ENCODE measurements at places on chromosomes 7 and 10. TPM values are rescaled to one million over a fixed set of nuclear protein-coding genes. Genes with fewer than 3 reads are reported as not detected.

DNA sequence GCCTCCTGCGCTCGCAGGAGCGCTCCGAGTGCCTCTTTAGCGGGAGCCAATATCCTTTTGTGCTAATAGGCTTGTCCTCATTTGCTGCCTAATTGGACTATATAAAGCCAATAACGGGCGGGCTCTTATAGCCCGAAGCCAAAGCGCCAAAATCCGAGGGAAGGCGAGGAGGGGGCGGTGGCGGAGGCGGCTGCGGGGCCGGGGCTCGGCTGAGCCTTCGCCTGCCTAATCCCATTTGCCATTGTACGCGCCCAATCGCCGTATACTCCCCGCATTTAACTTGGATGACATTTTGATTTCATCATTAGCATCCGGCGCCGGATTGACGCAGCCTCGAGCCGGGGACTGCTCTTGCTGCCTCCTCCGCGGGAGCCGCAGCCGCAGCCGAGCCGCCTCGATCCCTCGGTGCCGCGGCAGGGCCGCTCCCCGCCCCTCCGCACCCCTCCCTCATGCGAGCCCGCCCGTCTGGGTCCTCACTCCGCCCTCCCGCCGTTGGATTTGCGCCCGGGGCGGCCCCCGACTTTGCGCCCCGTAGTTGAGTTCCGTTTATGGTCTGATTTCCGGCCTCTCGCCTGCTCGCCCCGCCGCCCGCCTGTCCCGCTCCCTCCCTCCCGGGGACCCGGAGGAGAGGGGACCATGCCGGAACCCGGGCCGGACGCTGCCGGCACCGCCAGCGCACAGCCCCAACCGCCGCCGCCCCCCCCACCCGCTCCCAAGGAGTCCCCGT is at the start of gene HMX3:
Gene HMX3, plus strand, starts transcription at position 556 of the 727 bp plus-strand sequence. Its CDS starts 81 bp downstream, at position 637.
- DNase-seq = no peak

DNA sequence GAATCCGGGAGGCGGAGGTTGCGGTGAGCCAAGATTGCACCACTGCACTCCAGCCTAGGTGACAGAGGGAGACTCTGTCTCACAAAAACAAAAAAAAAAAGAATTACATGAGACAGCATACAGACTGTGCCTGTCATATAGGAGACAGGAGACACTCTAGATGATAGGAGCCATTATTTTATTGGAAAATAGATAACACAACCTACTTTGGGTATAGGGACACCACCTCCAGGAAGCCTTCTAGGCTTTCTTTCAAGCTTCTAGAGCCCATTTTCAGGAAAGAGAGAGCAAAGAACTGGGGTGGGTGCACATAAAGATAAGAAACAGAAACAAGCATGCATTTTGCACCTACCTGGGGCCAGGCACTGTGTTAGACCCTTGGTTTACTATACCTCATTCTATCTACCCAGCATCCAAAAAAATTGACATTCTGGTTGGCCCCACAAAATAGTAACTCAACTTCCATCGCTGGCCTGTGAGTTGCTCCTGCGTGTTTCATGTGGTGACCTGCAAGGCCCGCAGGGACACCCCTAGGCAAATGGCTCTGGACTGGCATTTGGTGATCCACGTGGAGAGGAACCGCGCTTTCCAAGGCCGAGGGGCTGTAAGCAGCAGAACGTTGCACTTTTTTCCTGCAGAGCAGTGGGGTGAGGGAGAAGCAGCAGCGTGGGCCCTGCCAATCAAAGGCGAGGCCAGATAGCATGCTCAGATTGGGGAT is 57.1 kb upstream of the CACUL1 start:
- DNase-seq = no peak

- DNase-seq = peak; percentile 60
These were observed 89.8 kb upstream of the SAMD8 start for GRCh38 chr10:75021379-75022249.

DNA sequence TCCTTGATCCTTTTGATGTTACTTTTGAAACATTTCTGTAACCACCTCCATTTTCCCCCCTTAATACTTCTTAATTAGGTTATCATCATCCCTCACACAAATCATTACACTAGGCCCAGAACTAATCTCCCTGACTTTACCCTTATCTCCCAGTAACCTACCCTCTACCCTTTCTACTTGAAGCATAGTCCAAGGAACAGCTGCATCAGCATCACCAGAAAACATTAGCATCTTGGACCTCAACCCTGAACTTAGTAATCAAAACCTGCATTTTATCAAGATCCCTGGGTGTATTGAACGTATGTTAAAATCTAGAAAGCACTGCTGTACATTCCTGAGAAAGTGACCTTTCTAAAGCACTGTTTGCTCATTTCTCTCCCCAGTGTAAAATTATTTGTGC is 38.8 kb downstream of the MGAM2 start:
- DNase-seq = no peak

- no peak for DNase-seq
These were observed 104.1 kb downstream of the ARHGAP22 start for GRCh38 chr10:48500771-48501170.

GRCh38 chr10:49163741-49164140 is 24.4 kb downstream of the TMEM273 start:
- DNase-seq = no peak

GRCh38 chr7:13153266-13153665 is 465.8 kb downstream of the ARL4A start:
- no peak for DNase-seq

DNA sequence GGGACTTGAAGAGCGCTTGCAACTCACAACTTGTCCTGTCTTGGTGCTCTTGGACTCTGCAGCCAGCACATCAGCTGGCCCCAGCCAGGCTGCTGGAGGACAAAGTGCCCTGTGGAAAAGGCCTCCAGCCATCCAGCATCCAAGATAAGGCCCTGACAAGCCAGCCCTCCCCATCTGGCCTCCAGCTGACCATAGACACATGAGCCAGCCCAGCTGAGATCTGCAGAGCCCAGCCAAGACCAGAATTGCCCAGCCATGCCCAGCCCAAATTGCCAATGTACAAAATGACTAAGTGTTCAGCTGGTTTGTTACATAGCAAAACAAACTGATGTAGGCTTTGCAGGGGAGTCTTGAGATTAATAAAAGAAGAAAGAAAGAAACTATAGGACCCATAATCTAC is 36.0 kb upstream of the FRMD4A start:
- no peak for DNase-seq

- no peak for DNase-seq
These were observed 110.0 kb downstream of the CAMK1D start for GRCh38 chr10:12459340-12459739.

DNA sequence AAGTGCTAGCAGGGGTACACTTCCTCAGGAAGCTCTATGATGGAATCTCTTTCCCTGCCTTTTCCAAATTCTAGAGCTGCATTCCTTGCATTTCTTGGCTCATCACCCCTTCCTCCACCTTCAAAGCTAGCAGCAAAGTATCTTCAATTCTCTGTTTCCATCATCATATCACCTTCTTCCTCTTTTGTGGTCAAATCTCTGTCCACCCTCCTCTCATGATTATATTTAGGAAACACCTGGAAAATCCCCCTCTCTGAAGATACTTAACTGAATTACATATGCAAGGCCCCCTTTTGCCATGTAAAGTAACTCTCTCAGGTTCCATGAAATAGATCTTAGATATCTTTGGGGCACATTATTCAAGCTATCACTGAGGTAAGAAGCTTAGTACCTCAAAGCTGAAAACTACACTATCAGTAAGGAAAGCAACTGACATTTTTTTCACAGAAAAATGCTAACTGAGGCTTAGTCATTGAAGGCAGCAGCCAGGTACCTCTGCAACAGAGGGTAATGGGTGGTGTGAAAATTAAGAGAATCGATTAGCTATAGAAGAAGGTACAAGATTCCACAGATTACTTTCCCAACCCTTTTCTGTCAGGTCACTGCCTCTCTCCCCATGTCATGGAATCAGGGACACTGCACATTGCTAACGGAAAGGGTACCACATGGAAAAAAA is 197.3 kb downstream of the MACC1 start:
- DNase-seq = no peak

GRCh38 chr10:58715061-58715460 is 202.4 kb downstream of the BICC1 start:
- DNase-seq = no peak

Gene ERLIN1
- total RNA-seq = 54.4 TPM

- DNase-seq = no peak
These were observed 88.1 kb downstream of the HIP1 start for GRCh38 chr7:75650681-75651080.

- DNase-seq = no peak
These were observed 65.1 kb downstream of the ATXN7L1 start for GRCh38 chr7:105811189-105811847.

DNA sequence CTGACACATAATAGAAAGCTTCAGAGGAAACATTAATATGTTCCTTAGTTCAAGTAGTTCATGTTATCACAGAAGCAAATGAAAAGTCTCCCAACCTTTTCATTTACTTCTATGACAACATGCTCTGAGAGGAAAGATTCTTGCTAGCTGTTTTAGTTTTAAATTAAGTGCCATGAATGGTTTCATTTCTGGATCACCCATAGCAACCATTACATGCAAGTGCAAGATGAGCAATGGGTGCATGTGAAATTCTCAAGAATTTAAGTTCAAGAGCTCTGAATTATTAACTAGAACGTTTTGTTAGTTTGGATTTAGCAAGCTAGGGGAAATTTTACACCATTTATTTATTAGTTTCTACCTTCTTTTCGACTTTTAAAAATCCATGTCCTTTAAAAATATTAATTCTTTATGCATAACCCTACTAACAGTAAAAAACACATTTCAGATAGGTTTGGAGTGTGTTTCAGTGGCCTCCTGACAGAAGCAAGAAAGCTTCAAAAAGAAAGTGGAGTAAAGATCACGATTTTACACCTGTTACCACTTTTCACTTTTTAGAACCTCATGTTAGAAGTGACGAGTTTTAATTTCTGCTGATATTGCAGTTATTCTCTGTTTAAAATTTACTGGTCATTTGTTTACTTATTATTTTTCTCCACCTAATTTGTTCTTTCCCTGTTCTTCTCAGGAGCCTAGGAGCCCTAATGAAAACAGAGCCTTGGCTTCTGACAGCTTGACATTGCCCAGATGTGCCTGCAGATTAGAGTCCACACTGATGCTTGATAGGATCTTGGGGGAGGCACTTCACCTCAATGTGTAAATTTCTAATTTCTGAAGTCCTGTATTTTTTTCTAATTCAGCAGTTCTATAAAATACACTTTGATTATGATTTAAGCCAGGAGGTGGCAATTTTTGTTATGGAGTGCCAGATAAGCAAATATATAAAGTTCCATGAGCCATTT is 995.3 kb upstream of the PHF14 start:
- DNase-seq = no peak

Gene ITGB8
- total RNA-seq = 4.6 TPM

Gene SLC26A3
- 0.79 TPM for total RNA-seq

Gene FXYD4
- total RNA-seq = not detected

DNA sequence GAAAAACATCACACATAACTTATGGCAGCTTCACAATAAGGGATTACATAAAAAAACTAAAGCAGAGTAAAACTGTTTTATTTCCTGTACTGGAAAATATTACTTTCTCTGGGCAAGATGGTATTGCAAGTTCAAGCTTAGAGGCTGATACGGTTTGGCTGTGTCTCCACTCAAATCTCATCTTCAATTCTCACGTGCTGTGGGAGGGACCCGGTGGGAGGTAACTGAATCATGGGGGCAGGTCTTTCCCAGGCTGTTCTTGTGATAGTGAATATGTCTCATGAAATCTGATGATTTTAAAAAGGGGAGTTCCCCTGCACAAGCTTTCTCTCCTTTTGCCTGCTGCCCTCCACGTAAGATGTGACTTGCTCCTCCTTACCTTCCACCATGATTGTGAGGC is 5.1 kb upstream of the LRRC27 start:
- DNase-seq = no peak

GRCh38 chr10:16768702-16769101 is 48.5 kb downstream of the RSU1 start:
- no peak for DNase-seq

- no peak for DNase-seq
These were observed 19.9 kb upstream of the PCGF5 start for GRCh38 chr10:91200314-91201212.

- no peak for DNase-seq
These were observed 318.9 kb downstream of the AHR start for GRCh38 chr7:17617380-17617779.

DNA sequence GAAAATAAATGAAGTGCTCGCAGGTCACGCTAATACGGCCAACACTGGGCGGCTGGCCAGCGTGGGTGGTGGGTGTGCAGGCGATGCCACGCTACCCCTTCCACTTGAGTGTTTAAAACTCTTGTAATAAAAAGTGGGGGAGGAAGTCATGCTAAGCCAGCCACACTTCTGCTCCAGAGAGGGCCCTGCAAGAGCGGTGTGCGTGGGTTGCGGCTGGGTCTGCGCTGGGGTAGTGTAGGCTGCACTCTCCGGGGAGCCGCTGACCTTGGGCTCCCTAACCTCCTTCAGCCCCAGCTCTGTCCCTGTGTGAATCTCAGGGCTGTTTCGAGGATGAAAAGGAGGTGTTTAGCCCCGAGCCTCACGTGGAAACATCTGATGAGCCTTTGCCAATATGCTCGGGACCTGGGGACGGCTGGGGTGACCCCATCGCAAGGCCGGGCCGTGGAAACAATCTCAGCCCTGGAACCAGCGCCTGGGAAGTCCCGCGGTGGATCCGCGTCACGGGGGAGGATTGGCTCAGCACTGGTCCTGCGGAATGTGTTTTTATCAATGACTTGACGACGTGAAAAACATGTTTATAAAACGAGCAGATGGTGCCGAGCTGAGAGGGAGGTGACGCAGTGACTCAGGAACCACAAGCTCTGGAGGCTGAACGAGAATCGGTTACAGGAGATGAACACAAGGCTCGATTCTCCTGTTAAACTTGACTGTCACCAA is 278.5 kb downstream of the DNAJB6 start:
- no peak for DNase-seq

DNA sequence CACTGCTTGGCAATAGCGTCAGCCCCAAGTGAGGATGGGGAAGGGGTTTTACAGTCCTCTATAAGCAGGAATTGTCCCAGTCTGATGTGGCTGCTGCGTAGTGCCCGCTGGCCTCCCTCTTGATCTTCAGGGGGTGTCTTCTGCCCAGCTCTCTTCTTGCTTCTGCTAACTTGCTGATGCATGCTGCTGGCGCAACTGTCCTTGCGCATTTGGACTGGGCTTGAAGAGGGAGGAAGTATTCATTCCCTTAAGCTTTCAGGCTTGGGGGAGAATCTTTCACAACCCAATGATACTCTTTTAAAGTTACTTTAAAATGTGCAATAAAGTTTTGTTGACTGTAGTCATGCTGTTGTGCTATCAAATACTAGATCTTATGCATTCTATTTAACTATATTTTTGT is 10.3 kb downstream of the GALNT11 start:
- DNase-seq = no peak

GRCh38 chr10:58956926-58957325 is 219.5 kb upstream of the PHYHIPL start:
- DNase-seq = no peak

Gene FGFBP3
- total RNA-seq = 3.3 TPM

Gene NODAL
- 1.3 TPM for total RNA-seq

- no peak for DNase-seq
These were observed 266.7 kb upstream of the PHF14 start for GRCh38 chr7:10706875-10707493.

All from Caco-2 (cell line).